ENCODE measurements at places on chromosomes 16 and 17.

- DNase-seq, result no peak
Observed at GRCh38 chr17:80468242-80468641, 8.2 kb downstream of the NPTX1 start.

DNA sequence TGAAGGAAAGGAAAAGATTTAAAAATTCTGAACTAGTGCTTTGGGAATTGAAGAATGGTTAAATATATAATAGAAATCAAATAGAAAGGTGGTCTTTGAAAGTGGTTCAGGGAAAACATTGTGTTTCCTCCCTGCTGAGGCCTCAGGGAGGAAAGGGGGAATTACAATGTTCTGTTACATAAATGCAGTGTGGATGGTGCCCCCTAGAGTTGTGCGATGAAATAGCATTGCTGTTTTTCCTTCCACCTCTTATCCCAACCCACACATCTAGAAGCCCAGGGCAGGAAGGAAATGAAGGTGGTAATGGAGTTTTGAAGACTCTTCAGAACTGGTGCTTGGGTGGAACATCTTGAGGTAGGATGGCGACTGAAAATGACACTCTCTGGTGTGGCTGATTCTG lies 6.4 kb upstream of the TOX3 start:
- DNase-seq, result no peak

- no peak for DNase-seq
Observed at GRCh38 chr17:16197276-16197675, 18.1 kb downstream of the NCOR1 start.

- no peak for DNase-seq
Observed at GRCh38 chr16:4682616-4683254, 10.6 kb upstream of the NUDT16L1 start.

- DNase-seq, result no peak
Observed at GRCh38 chr17:56892333-56892732, 21.5 kb downstream of the TRIM25 start.

DNA sequence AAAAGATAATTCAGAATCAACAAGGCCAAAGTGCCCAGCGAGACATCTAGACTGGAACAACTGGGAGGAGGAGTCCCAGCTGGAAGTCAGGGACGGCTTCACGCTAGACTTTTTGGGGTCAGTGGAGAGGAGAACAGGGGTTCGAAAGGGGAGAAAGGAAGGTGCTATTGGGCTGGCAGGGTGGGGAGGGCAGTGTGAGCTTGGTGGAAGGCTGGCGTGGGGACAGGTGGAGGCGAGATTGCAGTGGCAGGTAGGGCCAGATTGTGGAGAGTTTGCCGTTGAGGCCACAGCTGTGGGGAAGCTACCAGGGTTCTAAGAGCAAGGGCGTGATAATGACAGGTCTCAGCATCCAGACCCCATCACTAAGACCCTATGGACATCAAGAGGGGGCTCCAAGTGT lies 10.5 kb downstream of the SDK2 start:
- DNase-seq, result no peak

DNA sequence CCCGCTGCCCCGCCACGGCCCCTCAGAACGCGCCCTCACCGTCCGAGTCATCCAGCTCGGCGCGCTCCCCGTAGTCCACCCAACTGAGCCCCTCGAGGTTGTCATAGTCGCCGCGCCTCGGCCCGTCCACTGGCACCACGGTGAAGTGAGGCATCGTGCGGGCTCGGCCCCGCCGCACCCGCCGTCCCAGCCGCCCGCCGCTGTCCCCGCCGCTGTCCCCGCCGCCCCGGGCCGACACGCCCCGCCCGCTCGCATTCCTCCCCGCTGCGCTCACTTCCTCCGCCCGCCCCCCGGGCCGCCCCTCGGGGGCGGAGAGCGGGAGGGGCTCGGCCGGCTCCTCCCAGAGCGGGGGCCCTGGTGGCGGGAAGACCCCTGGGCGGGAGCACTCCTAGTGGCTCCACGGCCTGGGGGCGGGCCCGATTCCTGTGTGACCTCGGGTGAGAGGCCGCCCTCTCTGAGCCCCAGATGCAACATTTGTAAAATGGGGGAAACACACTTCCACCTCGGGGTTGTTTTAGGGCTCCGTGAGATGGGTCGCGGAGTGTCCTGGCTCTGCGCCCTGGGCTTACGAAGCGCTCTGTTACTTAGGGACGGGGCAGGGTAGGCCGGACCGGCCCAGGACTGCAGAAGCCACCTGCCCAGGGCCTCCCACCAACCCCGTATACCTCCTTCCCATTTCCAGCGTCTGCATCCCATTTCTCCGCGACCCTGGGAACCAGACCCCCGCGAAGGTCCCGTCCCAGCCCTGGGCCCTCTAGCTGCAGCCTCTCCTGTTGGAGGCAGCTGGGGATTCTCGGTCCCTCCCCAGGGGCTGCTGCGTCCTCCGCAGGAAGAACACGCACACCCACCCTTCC lies at the start of gene SLC12A4:
Gene SLC12A4, minus strand, starts transcription at position 238 of the 854 bp plus-strand sequence. Its CDS starts 84 bp downstream, at position 154.
- peak; percentile 47 for DNase-seq

DNA sequence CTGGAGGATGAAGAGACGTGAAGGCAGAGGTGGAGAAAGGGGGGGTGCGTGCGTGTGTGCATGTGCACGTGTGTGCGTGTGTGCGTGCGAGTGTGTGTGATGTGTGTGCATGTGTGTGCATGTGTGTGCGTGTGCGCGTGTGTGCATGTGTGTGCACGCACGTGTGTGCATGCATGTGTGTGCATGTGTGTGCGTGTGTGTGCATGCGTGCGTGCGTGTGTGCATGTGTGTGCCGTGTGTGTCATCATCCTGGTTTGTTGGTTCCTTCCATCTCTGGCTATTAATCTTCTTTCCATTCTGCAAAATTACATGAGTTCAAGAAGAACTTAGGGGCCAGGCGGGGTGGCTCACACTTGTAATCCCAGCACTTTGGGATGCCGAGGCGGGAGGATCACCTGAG lies 17.0 kb upstream of the RPL38 start:
- DNase-seq, result no peak

DNA sequence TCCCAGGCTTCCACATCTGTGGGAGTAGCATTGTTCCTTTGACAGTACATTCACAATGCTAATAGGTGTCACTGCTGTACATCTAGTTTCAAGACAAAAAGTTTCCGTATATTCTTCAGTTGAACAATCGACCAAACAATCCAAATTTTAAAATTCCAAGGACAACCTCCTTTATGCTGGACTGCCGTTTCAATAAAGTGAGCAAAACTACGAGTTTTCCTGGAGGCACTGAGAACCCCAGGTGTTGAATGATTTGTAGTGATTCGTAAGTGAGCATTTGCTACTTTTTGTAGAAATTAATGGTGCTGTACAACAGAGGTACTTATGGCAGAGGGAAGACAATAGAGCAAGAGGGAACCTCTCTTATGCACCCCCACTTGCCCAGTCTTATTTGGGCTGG lies 71.2 kb upstream of the NACA2 start:
- no peak for DNase-seq

- DNase-seq, result no peak
Observed at GRCh38 chr17:31294820-31295488, 2.1 kb downstream of the OMG start.

Measured in stimulated activated CD4-positive, alpha-beta T cell treated with anti-CD3 and anti-CD28 coated beads, Interleukin-1b, Interleukin-23, amount 100 ng/mL, for 1 hour (primary cell).